ENCODE measurements at places on chromosomes 6 and 20. TPM values are rescaled to one million over a fixed set of nuclear protein-coding genes. Genes with fewer than 3 reads are reported as not detected.

DNA sequence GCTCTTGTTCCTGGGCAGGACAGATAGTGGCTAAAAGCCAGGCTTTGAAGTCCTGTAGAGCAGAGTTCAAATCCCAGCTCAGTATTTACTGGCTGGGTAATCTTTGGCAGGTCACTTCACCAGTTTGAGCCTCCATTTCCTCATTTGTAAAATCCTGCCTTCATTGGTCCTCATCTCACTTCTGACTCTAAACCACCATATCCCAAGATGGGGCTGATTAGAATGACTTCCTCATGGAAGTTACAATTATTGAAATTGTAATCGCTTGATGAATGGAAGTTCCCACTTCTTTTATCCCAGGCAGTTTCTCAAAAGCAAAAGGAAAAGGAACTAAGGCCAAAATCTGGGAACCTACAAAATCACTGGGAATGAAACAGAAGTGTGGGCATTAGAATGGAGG lies 35.9 kb upstream of the B4GALT5 start:
- DNase-seq, result no peak

The SLC13A3 gene
- 12.3 TPM for total RNA-seq

DNA sequence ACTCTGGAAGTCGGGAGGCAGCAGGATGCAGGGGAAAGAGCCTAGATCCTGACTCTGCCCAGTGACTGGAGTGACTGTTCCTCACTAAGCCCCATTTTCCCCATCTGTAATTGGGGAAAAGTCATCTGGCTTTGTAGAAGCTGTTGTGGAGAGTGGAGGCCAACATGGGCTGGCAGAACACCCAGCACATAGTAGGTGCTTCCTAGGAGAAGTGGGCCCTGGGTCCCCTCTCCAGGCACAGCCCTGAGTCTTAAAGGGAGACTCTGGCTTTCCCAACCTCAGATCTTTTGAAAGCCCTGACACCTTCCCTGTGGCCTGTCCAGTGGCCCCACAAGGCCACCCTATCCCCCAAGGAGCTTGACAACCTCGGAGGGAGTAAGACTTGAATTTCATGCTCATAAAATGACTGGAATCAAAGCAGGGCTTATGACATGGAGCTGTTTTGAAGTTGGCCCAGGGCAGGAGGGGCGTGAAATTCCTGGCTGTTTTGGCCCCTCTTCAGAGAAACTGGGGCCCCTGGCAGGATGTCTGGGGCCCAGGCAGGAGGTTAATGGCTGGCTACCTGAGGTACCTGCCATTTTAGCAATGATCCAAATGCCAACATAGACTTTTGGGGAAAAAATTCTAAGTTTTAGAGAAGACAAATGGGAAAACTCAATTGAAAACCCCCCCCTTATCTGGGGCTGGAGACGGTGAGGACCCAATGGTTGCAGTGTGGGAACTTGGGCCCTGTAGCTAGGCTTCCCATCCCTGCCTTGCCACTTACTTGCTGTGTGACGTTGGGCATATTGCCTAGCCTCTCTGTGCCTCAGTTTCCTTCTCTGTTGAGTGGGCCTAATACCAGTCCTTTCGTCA lies 51.6 kb downstream of the UBE2V1 start:
- no peak for DNase-seq

- DNase-seq, result no peak
These were observed 224.2 kb downstream of the NFATC2 start for GRCh38 chr20:51318058-51318949.

- no peak for DNase-seq
These were observed 27.2 kb downstream of the GINM1 start for GRCh38 chr6:149593408-149593807.
